Right renal pelvis (tissue), 4 donors: ENCODE measurements at places on chromosomes 2 and 18. TPM values are rescaled to one million over a fixed set of nuclear protein-coding genes. Genes with fewer than 3 reads are reported as not detected.

DNA sequence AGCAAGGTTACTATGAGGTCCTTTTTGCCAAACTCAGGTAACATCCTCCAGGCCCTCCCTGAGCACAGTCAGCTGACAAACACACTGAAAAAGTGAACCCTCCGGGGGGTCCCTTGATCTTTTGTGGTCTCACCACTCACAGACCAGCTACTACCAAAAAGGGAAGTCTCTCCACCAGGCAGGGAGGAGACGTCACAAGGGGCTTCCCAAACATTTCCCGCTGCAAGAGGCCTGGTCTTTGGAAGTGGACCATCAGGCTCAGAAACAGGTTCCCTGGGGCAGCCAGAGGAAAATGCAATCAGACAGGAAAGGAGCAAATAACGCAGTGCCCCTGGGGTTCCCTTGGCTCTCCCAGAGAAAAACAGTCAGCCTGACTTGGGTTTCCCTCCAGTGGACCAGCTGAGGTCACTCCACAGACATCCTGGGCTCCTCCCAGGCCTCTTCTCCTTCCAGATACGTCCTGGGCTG lies 38.7 kb upstream of the POMC start:
- no peak for DNase-seq

DNA sequence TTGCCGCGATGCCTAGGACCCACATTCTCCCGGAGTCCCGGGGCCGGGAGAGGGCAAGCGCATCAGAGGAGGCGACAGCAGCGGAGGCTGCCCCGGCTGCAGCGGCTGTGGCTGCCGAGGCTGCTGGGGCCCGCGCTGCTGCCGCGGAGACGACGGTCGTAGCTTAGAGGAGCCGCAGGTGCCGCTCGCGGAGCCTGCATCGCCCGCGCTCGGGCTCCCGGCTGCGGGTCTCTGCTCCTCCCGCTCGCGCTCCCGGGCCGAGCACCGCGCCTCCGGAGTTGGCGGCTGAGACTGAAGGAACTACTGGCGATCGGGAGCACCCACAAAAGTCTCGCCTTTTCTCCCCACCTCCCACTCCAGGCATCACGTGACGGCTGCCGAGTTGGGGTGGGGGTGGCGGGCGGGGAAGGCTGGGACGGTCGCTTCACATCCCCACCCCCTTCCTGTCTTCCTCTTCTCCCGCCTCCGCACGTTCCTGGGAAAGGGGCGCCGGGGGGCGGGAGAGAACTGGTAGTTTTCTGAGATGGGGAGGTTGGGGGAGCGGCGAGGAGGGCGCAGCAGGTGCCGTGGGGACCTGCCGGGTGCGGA lies at the start of gene LYPD1:
TSS of gene LYPD1 (minus strand) at position 298 of the 588 bp plus-strand sequence. CDS start at position 25, 273 bp downstream.
- DNase-seq, result no peak

DYNC2LI1 gene
- polyA plus RNA-seq, result 67.2 TPM

ZNF385B gene
- 11.6 TPM for polyA plus RNA-seq

GRCh38 chr2:17355608-17356329 lies 162.5 kb downstream of the RAD51AP2 start:
- no peak for DNase-seq

GRCh38 chr2:203177361-203177760 lies 61.5 kb upstream of the CYP20A1 start:
- no peak for DNase-seq

GRCh38 chr2:157032017-157032416 lies 225.5 kb upstream of the GALNT5 start:
- DNase-seq, result no peak

- DNase-seq, result no peak
These were observed 60.9 kb upstream of the CCBE1 start for GRCh38 chr18:59758106-59758505.

DNA sequence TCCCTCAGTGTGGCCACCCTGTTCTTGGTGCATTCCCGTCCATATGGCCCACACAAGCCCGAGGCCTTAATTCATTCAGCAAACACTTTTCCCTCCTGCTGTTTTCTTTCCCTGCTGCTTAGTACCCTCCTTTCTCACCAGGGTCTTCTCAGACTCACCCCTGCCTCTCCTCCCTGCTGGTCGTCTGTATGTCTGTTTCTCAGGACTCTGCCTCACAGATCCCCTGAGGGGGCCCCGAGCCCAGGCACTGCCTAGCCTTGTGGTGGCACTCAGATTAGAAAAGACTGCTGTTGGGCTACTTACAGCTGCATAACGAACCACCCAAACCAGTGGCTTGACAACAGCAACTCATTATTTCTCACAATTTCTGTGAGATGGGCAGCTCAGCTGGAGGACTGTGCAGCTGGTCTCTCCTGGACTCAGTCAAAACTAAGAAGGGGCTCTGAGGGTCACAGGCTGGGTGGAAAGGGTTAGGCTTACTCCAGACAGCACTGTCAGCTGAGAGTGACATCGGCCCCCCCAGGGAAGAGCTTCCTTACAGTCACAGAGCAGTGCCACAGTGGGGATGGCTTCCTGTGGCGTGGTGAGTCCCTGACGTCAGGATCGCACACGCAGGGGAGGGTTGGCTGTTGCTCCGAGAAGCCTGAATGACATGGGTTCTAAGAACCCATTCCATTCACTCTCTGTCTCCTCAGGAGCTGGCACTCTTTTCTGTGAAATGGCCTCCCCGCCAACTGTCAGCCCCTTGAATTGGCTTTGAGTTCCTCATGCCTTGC lies 139.0 kb downstream of the UXS1 start:
- DNase-seq, result no peak

GRCh38 chr2:55338268-55338667 lies 69.2 kb upstream of the MTIF2 start:
- DNase-seq, result no peak

DNA sequence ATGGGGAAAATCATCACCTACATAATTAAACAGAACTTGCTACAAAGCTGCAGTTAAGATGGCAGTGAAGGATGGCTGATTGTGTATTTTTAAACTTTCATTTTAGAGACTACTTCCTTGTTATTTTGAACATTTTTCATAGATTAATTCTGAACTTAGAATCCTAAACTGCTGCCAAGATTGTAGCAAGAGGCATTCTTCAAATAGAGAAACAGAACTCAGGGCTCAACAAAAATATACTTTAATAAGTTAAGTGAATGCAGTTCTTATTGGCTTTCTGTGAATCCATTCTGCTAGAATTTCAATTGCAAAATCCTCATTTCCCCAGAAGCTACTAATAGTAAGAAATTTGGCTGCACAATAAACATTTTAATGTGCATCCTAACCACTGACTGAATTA lies 160.3 kb downstream of the L3MBTL4 start:
- no peak for DNase-seq

DNA sequence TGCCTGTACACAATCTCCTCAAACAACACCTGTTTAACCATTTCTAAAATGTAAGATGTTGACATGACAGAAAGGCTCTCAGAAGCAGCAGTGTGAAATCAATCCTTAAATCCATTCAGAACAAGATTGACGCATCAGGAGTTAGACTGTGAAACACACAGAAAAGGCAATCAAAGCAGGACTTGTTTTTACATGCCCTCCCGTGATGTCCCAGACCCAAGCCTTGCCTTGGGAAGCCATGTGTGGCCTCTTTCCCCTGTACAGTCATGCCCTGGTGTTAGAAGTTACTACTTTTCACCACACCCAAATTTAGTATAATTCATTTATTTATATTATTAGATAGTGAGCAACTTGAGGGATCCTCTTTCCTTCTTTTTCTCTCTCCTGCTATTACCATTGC lies 115.7 kb downstream of the NCKAP5 start:
- DNase-seq, result no peak

PHOSPHO2 gene
- 14.9 TPM for polyA plus RNA-seq

GRCh38 chr2:196530910-196531309 lies 108.6 kb upstream of the CCDC150 start:
- no peak for DNase-seq

DNA sequence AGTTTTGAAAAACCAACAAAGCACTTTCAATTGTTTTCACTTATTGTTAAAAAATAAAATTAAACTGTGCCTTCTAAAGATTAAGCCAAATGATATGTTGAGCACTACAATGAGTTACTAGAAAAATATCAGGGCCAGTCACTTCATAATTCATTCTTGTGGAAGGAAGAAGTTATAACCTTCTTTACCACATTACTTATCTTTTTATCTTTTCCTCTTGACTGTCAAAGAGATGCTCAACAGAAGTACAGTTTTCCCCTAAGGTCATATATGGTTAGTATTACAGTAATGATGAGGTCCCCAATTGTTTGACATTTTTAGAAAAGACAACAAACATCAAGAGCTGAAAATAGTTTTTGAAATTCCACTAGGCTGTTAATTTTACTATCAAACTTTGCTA lies 9.4 kb downstream of the PELI1 start:
- DNase-seq, result no peak

PRSS56 gene
- 0.23 TPM for polyA plus RNA-seq

SLC14A1 gene
- 4.2 TPM for polyA plus RNA-seq

GRCh38 chr2:201746551-201746950 lies 34.2 kb downstream of the ALS2 start:
- no peak for DNase-seq

- peak; percentile 56 for DNase-seq
These were observed 65.4 kb upstream of the HNRNPA3 start for GRCh38 chr2:177147093-177147694.

- no peak for DNase-seq
These were observed 35.1 kb downstream of the PMS1 start for GRCh38 chr2:189819297-189819704.

ACVR1 gene
- polyA plus RNA-seq, result 34.6 TPM

DNA sequence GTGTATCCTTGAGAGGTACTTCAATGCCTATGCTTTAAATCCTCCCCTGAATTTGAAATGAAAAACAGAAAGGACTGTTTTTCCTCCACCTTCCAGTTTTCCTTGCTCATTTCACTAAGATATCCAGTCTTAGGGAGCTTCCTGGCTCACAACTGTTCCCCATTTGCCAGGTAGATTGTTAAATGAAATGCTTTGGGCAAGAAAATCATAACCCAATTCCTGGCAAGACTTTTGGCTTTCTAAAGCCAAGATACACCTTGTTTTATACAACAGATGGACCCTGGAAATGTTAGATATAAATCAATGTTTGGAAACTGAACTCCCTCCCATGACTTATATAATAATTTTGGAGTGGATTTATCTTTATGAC lies 3.6 kb upstream of the CHMP3 start:
- DNase-seq, result no peak

DNA sequence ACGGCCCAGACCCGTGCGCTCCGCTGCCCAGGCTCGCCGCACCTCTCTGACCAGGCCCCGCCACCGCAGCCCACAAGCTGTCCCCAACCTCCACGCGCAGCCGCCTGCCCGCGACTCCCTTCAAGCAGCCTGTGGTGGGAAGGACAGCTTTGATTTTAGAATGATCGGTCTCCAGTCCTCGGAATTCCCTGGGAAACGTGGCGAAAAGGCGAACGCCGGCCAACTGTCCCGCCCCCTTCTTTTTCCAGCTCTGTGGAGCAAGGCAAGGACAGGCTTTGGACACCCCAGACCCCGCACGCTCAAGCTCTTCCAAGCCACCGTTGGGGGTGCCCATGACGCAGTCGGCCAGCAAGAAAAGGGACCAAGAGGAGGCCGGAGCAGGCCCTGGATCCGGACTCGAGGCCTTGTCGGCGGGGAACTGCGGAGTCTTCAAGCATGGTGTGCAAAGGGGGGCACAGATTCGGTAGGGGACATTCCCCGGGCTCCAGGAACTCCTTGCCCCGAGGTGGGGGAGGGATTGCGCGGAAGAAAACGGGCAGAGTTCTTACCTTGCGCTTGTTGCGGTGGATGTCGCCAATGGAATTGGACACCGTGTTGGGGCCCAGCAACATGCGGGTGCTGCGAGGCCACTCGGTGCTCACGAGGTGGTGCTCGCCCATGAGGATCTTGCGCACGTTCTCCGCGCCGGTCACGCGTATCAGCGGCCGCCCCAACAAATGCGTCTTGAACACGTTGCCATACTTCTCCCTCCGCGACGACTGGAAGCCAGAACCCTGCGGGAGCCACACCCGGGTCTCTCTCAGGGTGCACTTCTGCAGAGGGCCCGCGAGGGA lies 4.0 kb downstream of the CYP26B1 start:
- no peak for DNase-seq

- no peak for DNase-seq
These were observed 44.5 kb downstream of the PKDCC start for GRCh38 chr2:42092084-42092996.

GRCh38 chr2:27247893-27248292 lies 15.0 kb downstream of the SLC30A3 start:
- no peak for DNase-seq

RAX gene
- not detected for polyA plus RNA-seq

GRCh38 chr2:187194049-187194448 lies 254.0 kb downstream of the CALCRL start:
- DNase-seq, result no peak

IL1A gene
- not detected for polyA plus RNA-seq

DNA sequence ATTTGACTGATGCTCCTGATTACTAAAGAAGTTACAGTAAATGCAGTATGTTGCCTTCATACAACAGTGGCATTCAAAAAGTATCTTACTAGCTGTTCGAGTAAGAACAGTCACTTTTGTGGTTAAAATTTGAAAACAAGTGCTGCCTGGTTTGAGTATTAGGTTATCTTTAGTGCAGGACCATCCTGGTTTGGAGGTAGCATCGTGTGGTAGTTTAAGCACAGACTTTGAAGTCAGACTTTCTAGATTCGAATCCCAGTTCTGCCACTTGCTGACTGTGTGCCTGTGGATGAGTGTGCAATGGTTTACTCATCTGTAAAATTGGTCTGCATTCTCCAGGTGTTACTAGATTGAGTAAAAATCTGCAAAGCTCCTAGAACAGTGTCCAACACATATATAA lies 96.8 kb downstream of the SGPP2 start:
- no peak for DNase-seq
